ENCODE measurements at places on chromosomes 4 and X. TPM values are rescaled to one million over a fixed set of nuclear protein-coding genes. Genes with fewer than 3 reads are reported as not detected.

The GPR50 gene
- polyA plus RNA-seq = not detected

The TGIF2LX gene
- not detected for polyA plus RNA-seq

The VCX gene
- polyA plus RNA-seq = not detected

The SOWAHD gene
- 1.7 TPM for polyA plus RNA-seq

The TSPAN6 gene
- not detected for polyA plus RNA-seq

The QRFPR gene
- not detected for polyA plus RNA-seq

The TRO gene
- polyA plus RNA-seq = 1.5 TPM

The CSAG1 gene
- not detected for polyA plus RNA-seq

The SOWAHB gene
- polyA plus RNA-seq = not detected

The UVSSA gene
- 3.3 TPM for polyA plus RNA-seq

The PRRG1 gene
- not detected for polyA plus RNA-seq

The TACR3 gene
- not detected for polyA plus RNA-seq

The RENBP gene
- polyA plus RNA-seq = 0.68 TPM

The GPR119 gene
- not detected for polyA plus RNA-seq

The PRRG3 gene
- not detected for polyA plus RNA-seq

The GDPD2 gene
- polyA plus RNA-seq = not detected

The RIPPLY1 gene
- polyA plus RNA-seq = not detected

The CCDC120 gene
- not detected for polyA plus RNA-seq

The TTC29 gene
- polyA plus RNA-seq = not detected

The USP9X gene
- polyA plus RNA-seq = 23.5 TPM

The FGG gene
- polyA plus RNA-seq = not detected

The DRD5 gene
- not detected for polyA plus RNA-seq

The SPANXN4 gene
- not detected for polyA plus RNA-seq

The EPGN gene
- not detected for polyA plus RNA-seq

The GRK4 gene
- polyA plus RNA-seq = 1.8 TPM

The SLITRK2 gene
- not detected for polyA plus RNA-seq

The F9 gene
- polyA plus RNA-seq = not detected

The PABPC1L2B gene
- polyA plus RNA-seq = not detected

The CRMP1 gene
- polyA plus RNA-seq = 0.49 TPM

The USP17L17 gene
- polyA plus RNA-seq = not detected

The CLTRN gene
- not detected for polyA plus RNA-seq

The IL2 gene
- not detected for polyA plus RNA-seq

The ARHGEF6 gene
- 54.1 TPM for polyA plus RNA-seq

The SLC2A9 gene
- 1.4 TPM for polyA plus RNA-seq

The TMEM156 gene
- polyA plus RNA-seq = 138 TPM

The ATP2B3 gene
- not detected for polyA plus RNA-seq

The COL25A1 gene
- polyA plus RNA-seq = not detected

The MAGEB2 gene
- polyA plus RNA-seq = not detected

The CPZ gene
- polyA plus RNA-seq = not detected

The NLGN3 gene
- polyA plus RNA-seq = 0.09 TPM

Measured in naive B cell (primary cell).